ENCODE measurements at places on chromosomes 4 and X.

- no peaks in the 10 kb centered on the region for H3K4me1 ChIP-seq
- H3K36me3 ChIP-seq = no peaks in the 10 kb centered on the region
- DNase-seq = no peak
- H3K27ac ChIP-seq = no peak overlapping the region
These were observed 15.8 kb downstream of the SLC7A11 start for GRCh38 chr4:138226351-138226750.

DNA sequence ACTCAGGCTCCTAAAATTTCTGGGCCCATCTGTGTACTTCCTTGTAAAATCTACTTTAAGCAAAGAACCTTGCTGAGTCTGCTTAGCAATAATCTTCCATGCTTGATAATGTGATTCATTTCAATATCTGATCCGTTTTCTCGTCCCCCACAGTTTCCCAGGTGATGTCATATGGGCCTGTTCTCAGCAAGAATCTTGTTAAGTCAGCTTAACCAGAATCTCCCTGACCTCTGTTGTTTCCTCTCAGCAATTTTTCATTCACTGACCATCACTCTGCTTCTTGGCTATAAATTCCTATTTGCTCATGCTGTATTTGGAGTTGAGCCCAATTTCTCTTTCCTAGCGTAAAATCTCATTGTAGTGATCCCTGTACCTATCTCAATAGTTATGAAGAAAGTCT lies 13.9 kb downstream of the CSN2 start:
- DNase-seq = no peak
- H3K36me3 ChIP-seq = no peaks in the 10 kb centered on the region
- H3K4me1 ChIP-seq = no peaks in the 10 kb centered on the region
- H3K27ac ChIP-seq = no peak overlapping the region
- H3K4me3 ChIP-seq = no peak overlapping the region

DNA sequence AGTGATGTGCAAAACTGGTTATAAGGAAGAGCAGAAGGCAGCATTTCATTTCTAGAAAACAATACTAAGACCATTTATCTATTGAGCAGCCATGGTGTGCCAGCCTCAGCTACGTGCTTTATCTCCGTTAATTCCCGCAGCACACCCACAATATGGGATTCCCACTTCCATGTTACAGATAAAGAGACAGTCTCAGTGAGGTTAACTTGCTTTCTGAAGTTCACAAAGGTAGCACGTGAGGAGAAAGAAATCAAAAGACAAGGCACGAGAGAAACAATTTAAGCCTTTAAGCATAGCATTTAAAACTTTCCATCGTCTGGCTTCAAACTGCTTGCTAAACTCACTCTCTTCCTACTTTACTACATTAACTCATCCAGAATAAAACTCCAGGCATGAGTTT lies 8.0 kb upstream of the RPL34 start:
- no peak overlapping the region for H3K27ac ChIP-seq
- no peaks in the 10 kb centered on the region for H3K27me3 ChIP-seq
- H3K4me1 ChIP-seq = no peaks in the 10 kb centered on the region
- no peak overlapping the region for H3K4me3 ChIP-seq
- no peaks in the 10 kb centered on the region for H3K36me3 ChIP-seq
- DNase-seq = no peak

GRCh38 chr4:47367761-47368160 lies 95.7 kb downstream of the COMMD8 start:
- H3K4me3 ChIP-seq = no peak overlapping the region
- no peaks in the 10 kb centered on the region for H3K36me3 ChIP-seq
- H3K27ac ChIP-seq = no peak overlapping the region
- H3K27me3 ChIP-seq = no peaks in the 10 kb centered on the region
- no peak for DNase-seq

All from breast epithelium (tissue), 4 donors.